NCI-H1436 treated with DMSO at 0.1 percent for 48 hours (cell line): ENCODE measurements at places on chromosomes 5 and 9.

- DNase-seq = no peak
Observed at GRCh38 chr5:10401498-10401897, 40.2 kb upstream of the ROPN1L start.

DNA sequence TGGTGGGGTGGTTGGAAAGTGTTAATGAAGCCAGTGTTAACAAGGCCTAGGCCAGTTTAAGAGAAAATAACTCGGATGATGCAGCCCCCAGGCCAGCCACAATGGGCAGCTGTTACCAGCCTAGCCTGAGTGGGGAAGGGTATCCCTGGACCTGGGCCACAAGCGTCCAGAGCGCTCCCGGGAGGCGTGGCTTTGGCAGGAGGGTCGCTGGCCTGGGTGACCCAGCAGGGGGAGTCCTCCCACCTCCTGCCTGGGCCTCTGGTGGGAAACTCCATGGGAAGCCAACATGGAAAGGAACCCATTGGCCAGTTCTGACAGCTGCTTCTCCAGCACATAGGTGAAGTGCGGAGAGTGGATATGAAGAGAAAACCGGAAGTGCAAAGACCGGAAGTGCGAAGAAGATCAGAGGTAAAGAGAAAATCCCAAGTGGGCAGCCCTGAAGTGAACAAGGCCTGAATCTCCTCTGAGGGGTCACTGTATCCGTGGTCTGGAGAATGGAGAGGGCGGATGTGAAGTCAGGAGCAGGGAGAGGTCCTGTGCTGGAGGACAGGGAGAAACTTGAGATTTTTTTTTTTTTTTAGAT lies 79.0 kb downstream of the ADCY2 start:
- no peak for DNase-seq

DNA sequence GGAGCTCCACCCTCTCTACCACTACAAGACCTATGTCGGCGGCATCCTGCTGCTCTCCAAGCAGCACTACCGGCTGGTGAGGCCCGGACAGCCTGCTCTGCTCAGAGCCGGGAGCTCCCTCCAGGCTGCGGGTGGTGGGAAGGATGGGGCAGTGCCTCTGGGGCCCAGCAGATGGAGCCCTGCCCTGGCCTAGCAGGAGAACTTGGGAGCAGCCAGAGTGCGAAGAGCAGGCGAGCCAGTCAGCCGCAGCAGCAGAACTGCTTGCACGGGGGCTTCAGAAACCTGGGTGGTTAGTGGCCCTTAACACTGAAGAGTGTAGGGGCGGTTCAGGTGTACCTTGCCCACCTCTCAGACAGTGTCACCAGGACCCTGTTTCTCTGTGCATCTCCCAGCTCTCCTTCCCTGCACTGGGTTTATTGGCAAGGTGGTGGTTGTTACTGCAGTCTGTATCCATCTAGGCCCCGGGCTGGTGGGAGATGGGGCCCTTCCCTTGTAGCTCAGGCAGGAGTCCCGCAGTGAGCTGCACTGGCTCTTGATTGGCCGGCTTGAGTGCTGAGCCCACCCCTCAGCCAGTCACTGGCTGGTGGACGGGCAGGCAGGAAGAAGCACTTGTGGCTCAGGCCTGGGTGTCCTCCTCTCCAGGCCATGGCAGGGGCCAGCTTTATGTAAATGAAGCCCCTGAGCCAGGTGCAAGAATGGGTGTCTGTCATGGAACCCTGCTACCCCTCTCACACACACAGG lies 7.7 kb downstream of the B4GALT7 start:
- no peak for DNase-seq

DNA sequence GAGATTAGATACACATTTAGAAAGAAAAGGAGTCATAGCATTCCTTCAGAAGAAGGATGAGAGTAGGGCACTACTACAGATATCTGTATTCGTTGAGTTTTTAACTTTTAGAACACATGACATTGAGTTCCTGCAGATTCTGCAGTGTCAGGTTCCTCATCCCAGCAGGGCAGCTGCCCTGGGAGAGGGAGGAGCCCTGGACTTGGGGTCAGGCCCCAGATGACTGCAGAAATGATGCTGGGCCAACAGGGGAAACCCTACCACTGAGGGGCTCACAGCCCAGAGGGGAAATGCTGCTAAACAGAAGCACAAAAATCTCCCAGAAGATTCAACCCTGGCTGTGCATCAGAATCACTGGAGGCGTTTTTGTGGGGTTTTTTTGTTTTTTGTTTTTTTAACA lies 68.9 kb upstream of the TAF1L start:
- DNase-seq = no peak

- no peak for DNase-seq
Observed at GRCh38 chr9:123129423-123129822, 96.0 kb downstream of the GPR21 start.

- DNase-seq = no peak
Observed at GRCh38 chr5:131783874-131784273, 12.9 kb downstream of the FNIP1 start.

DNA sequence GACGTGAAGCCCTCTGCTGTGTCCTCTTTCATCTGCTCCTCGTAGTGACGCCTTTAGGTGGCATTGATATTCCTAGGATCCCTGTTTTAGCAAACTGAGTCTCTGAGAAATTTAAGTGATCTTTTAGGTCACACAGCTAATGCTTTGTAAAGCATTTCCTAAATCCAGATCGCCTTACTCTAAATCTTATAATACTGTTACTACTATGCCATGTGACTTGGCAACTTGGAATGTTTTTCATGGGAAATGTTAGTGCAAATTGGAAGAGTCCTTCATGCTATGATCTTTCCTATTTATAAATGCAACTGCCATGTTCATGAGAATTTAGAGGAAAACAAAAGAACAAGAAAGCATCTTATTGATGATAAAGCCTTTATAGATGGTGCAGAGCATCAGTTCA lies 212.2 kb downstream of the TRIO start:
- DNase-seq = no peak

GRCh38 chr5:67724412-67725135 lies 491.0 kb upstream of the PIK3R1 start:
- no peak for DNase-seq

- no peak for DNase-seq
Observed at GRCh38 chr9:110213413-110214044, 5.6 kb upstream of the C9orf152 start.
